ENCODE measurements at places on chromosomes 7 and 10.

GRCh38 chr7:136142583-136142982 is 165.4 kb upstream of the MTPN start:
- DNase-seq, result no peak

- DNase-seq, result no peak
Measured at GRCh38 chr10:132607961-132608495, 70.4 kb downstream of the INPP5A start.

DNA sequence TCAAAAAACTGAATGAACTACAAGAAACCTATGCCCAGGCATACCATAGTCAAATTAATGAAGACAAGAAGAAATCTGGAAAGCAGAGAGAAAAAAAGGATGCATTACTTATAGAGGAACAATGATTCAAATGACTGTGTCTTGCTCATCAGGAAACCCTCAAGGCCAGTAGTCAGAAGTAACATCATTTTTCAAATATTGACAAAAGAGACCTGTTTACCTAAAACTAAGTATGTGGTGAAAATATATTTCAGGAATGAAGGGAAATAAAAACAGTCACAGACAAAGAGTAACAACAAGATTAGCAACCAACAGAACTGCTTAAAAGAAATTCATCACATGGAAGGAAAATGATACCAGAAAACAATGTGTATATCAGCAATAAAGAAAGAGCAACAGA is 128.4 kb downstream of the ALOX5 start:
- DNase-seq, result no peak

DNA sequence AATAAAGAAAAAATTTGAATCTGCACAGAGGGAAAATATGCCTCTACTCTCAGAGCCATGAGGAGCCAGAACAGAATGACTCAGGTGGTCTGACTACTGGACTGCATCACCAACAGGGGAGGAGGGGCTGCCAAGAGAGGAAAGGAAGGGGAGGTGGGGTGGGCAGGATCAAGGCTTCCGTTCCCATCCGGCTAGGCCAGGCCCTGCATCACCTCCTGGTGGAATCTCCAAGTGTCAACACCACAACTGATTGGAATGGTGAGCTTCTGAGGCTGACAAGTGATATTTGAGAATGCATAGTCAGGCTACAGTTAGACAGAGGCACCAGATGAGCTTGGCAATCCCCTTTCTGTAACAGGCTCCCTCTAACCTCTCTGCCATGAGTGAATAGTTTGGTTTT is 10.4 kb upstream of the GPR26 start:
- DNase-seq, result no peak

- DNase-seq, result no peak
Measured at GRCh38 chr10:114990586-114990985, 52.6 kb downstream of the TRUB1 start.
